ENCODE measurements at places on chromosomes 12 and 14. TPM values are rescaled to one million over a fixed set of nuclear protein-coding genes. Genes with fewer than 3 reads are reported as not detected.

ESPL1 gene
- 0.24 TPM for total RNA-seq

NXPH4 gene
- 0.20 TPM for total RNA-seq

DNA sequence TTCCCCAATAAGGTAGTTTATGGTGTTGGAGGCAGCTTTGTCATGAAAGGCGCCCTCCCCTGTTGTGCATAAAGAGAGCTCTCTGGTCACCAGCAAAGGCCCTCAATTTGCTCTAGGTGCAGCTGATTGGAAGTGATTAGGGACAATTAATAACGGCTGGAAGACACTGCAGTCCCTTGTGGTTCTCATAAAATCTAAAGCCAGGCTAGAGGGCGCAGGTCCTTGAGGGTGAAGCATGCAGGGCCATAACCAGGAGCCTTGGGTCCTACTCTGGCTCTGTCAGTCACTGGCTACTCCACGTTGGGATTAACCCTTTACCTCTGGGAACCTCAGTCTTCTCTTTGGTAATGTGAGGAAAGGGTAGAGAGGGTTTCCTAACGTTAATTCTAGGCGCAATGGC lies 1.9 kb downstream of the DAAM1 start:
- H3K27ac ChIP-seq: peak overlapping the region; percentile 95
- DNase-seq: no peak
- H3K4me3 ChIP-seq: peak overlapping the region; percentile 69
- no peaks in the 10 kb centered on the region for H3K36me3 ChIP-seq
- H3K27me3 ChIP-seq: no peaks in the 10 kb centered on the region

ALG10 gene
- total RNA-seq: 11.7 TPM

DNA sequence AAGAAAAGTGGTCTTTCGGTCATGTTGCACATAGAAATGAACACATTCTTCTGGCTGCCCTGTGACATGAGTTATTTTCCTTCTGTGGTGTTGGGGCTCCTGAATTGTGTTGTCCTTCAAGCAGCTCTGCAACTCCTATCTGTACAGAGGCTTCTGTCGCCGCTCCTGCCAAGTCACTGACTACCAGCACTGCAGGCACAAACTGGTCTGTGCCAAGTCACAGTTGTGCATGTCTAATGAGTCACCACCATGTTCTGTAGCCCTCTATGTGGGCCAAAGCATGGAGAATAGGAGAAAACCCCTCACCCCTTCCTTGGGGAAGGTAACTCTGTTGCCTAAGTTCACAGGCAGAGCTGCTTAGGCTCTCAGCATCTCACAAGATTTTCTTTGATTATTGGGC lies 283.3 kb downstream of the RPL10L start:
- no peak overlapping the region for H3K4me3 ChIP-seq
- no peak overlapping the region for H3K27ac ChIP-seq
- H3K4me1 ChIP-seq: no peaks in the 10 kb centered on the region
- DNase-seq: no peak

DNA sequence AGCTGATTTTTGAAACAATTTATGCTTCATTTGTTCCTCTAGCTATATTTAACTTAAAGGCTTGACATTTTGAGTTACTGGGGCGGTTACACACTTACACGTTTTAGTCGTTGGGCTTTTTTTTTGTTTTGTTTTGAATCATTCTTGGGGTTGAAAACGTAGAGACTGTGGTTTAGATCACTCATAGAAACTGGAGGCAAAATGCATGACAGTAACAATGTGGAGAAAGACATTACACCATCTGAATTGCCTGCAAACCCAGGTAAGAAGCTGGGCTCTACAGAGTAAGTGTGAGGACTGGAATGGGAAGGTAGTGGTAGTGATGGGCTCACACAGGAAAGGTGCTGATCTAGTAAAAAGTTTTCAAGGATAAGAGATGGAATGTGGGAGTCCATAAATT lies at the start of gene CLEC2D:
Gene CLEC2D, plus strand, starts transcription at position 180 of the 400 bp plus-strand sequence. Its CDS starts 22 bp downstream, at position 202.
- no peak within 1 kb of the TSS for H3K4me3 ChIP-seq
- no peaks in the 10 kb centered on the region for H3K36me3 ChIP-seq

DNA sequence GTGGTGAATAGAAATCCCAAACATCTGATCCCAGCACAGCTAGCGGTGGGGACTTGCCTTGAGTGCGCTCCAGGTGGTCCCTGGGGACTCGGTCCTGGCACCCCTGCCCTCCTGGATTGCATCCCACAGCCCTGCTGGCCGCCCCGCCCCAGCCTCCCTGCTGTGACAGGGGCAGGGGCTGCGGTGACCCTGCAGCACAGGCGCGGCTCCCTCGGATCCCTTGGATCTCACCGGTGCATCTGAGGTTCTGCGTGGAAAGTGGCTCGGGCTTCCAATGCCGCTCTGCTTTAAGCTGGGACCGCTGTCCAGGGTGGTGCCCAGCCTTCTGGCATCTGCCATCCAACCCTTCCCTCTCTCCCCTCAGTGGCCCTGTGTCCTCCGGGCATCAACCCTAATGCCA lies 16.0 kb downstream of the ANKRD9 start:
- no peaks in the 10 kb centered on the region for H3K36me3 ChIP-seq
- no peaks in the 10 kb centered on the region for H3K27me3 ChIP-seq
- no peak for DNase-seq
- no peak overlapping the region for H3K4me3 ChIP-seq
- H3K27ac ChIP-seq: no peak overlapping the region
- peaks cover 2% of the 10 kb centered on the region for H3K4me1 ChIP-seq

GRCh38 chr12:12726555-12727093 lies 9.5 kb downstream of the CDKN1B start:
- H3K27ac ChIP-seq: peak overlapping the region; percentile 99
- H3K27me3 ChIP-seq: no peaks in the 10 kb centered on the region
- no peak for DNase-seq
- no peaks in the 10 kb centered on the region for H3K36me3 ChIP-seq

SHMT2 gene
- total RNA-seq: 50.7 TPM

Measured in ovary (tissue), 10 donors.